Activated T-cell treated with anti-CD3 and anti-CD28 coated beads, Interleukin-2, amount 50 U/mL, for 72 hours (primary cell): ENCODE measurements at places on chromosomes 4 and X. TPM values are rescaled to one million over a fixed set of nuclear protein-coding genes. Genes with fewer than 3 reads are reported as not detected.

Gene PCYT1B
- total RNA-seq, result 0.07 TPM

DNA sequence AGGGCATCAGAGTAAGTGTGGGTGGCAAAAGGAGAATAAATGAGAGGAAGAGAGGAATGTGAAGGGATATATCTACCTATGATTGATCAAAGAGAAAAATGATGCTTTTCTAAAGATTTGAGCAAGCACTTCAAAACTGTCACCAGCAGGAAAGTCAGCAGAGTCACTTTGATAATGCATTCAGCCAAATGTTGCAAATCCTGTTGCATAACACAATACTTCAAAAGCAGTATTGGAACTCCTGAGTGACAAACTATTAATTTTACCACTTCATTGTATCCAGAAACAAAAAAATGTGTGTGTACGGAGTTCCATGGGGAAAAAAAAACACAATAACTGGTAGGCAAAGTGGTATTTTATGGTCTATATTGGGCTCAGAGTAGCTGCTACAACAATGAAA, 160.3 kb downstream of the EMCN start:
- H3K4me3 ChIP-seq, result no peak overlapping the region
- peaks cover 18% of the 10 kb centered on the region for H3K27me3 ChIP-seq
- no peak overlapping the region for H3K27ac ChIP-seq
- H3K36me3 ChIP-seq, result peaks cover 3% of the 10 kb centered on the region
- H3K4me1 ChIP-seq, result no peaks in the 10 kb centered on the region

Gene SPOCK3
- total RNA-seq, result not detected

DNA sequence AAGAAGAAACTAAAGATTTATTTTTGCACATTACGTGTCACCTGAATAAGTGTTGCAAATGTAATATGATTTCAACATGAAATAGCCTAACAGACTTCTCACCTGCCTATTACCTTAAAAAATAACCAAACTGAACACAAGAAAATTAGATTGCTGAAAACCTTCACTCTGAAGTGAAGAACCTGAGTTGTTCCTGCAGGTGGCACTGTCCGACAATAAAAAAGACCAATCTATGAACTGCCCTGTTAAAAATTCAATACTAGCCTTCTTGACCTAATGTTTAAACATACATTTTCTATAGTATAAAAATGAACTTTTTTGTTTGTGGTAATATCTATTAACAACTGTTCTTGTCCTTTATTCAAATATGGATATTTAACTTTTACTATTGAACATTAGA, 69.2 kb upstream of the PNPLA4 start:
- no peaks in the 10 kb centered on the region for H3K27me3 ChIP-seq
- DNase-seq, result peak; percentile 23
- H3K4me3 ChIP-seq, result no peak overlapping the region
- H3K4me1 ChIP-seq, result no peaks in the 10 kb centered on the region

GRCh38 chrX:137684591-137684990, 118.7 kb downstream of the ZIC3 start:
- H3K4me1 ChIP-seq, result no peaks in the 10 kb centered on the region
- no peak overlapping the region for H3K27ac ChIP-seq
- DNase-seq, result no peak
- H3K4me3 ChIP-seq, result no peak overlapping the region
- peaks cover 7% of the 10 kb centered on the region for H3K27me3 ChIP-seq
- no peaks in the 10 kb centered on the region for H3K36me3 ChIP-seq

Gene IL21
- 26.0 TPM for total RNA-seq

- peaks cover 8% of the 10 kb centered on the region for H3K4me1 ChIP-seq
- no peaks in the 10 kb centered on the region for H3K36me3 ChIP-seq
- H3K27me3 ChIP-seq, result no peaks in the 10 kb centered on the region
- DNase-seq, result no peak
- no peak overlapping the region for H3K4me3 ChIP-seq
- H3K27ac ChIP-seq, result no peak overlapping the region
Measured at GRCh38 chr4:47478804-47479203, 6.3 kb upstream of the ATP10D start.

Gene GNRHR
- total RNA-seq, result not detected

GRCh38 chrX:19064175-19064574, 58.1 kb downstream of the ADGRG2 start:
- no peaks in the 10 kb centered on the region for H3K27me3 ChIP-seq
- no peak for DNase-seq
- H3K4me3 ChIP-seq, result no peak overlapping the region
- no peak overlapping the region for H3K27ac ChIP-seq
- no peaks in the 10 kb centered on the region for H3K36me3 ChIP-seq

Gene HSFX2
- 0.39 TPM for total RNA-seq

Gene PCDH19
- not detected for total RNA-seq

Gene GATA1
- 0.35 TPM for total RNA-seq

Gene MEPE
- total RNA-seq, result not detected

Gene SPANXC
- not detected for total RNA-seq

DNA sequence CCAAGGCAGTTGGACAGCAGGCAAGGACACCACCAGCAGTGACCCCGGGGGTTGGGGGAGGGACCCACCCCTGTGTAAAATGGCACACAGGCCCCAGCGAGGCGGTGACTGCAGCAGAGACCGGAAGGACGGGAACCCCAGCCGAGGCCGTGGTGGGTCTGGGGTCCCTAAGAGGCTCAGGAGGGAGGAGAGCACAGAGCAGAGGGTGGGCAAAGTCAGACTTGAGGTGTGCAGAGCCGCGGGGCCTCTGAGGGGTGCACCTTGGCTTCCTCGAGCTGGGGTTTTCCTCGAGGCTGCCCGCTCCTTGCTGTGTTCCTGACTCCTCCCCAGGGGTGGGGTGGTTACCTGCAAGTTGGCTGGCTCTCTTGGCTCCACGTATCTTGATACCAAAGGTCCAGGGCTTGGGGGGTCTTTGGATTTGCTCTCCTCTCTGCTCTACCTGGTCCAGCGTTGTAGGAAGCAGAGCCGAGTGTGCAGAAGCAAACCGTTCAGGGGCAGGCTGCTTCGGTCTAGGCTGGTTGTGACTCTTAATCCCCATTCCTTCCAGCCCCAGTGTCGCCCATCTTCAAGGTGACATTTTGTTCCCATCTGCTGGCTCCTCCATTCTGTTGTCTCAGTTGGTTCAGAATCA, 37.9 kb upstream of the SORCS2 start:
- peaks cover 41% of the 10 kb centered on the region for H3K27me3 ChIP-seq
- no peak for DNase-seq
- no peaks in the 10 kb centered on the region for H3K36me3 ChIP-seq
- no peak overlapping the region for H3K27ac ChIP-seq
- no peaks in the 10 kb centered on the region for H3K4me1 ChIP-seq
- no peak overlapping the region for H3K4me3 ChIP-seq

GRCh38 chrX:56764153-56764974, 35.3 kb downstream of the NBDY start:
- peaks cover 53% of the 10 kb centered on the region for H3K4me1 ChIP-seq
- peak overlapping the region; percentile 98 for H3K27ac ChIP-seq
- no peaks in the 10 kb centered on the region for H3K36me3 ChIP-seq
- peak; percentile 82 for DNase-seq

Gene CDX4
- total RNA-seq, result not detected

Gene SEPTIN6
- 183 TPM for total RNA-seq

DNA sequence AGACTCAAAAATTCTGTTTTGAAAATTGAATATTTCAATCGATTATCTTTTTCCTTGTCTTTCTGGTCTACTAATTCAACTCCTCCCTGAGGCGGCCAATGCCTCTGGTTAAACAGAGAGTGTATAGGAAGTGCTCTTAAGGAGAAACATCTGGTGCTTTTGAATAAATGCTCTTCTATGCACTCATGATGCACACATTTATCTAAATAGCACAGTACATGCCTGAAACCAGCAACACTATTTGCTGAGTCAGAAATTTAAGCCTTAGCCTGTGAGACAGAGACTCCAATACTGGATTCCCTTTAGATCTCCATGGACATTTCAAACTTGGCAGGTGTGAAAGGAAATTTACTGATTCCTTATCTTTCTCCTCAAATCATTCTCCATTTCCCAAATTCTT, 118.6 kb downstream of the SLIT2 start:
- no peak overlapping the region for H3K4me3 ChIP-seq
- no peaks in the 10 kb centered on the region for H3K4me1 ChIP-seq
- H3K27ac ChIP-seq, result no peak overlapping the region
- no peaks in the 10 kb centered on the region for H3K36me3 ChIP-seq
- H3K27me3 ChIP-seq, result no peaks in the 10 kb centered on the region

DNA sequence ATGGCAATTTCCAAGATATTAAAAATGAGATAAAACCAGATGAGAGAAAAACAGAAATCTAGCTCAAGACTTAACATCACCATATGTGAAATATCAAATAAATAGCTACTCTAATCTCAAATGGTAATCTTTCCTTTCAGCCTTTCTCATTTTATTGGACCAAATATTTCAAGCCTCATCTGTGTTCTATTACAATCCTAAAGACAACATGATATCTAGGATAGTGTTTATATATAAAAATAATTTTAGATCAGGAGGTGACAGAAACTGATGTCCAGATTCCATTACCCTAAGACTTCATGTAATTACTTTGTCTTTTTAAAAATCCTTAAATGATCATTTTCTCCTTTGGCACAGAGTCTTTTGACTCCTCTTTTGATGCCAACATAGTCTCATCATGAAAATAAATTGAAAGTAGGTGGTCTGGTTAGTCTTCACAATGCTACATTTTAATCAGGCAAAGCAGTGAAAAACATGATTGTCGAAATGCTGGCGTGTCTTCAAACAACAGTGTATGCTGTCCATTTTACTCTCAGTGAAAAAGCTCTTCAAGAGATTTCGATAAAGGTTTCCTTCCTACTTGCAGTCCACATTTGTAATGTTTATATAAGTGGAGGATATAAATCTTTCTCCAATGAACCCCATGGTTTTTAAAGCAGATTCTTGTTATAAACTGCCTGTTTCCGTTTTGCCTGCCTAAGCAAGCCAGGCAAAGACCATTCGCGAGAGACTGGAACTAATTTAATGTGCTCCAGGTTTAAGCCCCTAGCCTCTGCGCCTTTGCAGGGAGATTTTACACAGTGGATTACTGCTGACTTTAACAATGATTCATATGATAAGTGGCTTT, 169.8 kb downstream of the SCFD2 start:
- H3K4me1 ChIP-seq, result no peaks in the 10 kb centered on the region
- H3K27me3 ChIP-seq, result no peaks in the 10 kb centered on the region
- no peaks in the 10 kb centered on the region for H3K36me3 ChIP-seq
- no peak overlapping the region for H3K27ac ChIP-seq
- DNase-seq, result no peak

Gene PRRG1
- total RNA-seq, result not detected

DNA sequence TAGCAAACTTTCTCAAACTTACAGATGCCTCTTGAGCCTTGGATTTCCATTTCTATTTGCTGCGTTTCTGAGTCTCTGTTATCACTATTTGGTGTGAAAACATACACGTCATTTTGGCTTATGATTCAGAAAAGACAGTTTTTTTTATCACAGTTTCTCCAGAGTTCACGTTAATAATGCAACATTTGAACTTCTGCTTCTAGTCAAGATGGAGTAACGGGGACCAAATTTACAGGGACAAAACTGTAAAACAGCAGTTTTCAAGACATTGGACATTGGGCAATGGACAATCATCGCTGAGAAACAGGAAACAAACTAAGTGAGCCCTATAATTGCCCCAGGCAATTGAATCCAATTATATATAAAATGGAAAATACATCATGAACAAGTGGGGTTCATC, 36.2 kb upstream of the TASL start:
- H3K27ac ChIP-seq, result no peak overlapping the region
- H3K4me1 ChIP-seq, result no peaks in the 10 kb centered on the region
- no peak overlapping the region for H3K4me3 ChIP-seq
- peaks cover 10% of the 10 kb centered on the region for H3K27me3 ChIP-seq
- H3K36me3 ChIP-seq, result no peaks in the 10 kb centered on the region
- DNase-seq, result no peak

Gene SOWAHB
- total RNA-seq, result not detected

DNA sequence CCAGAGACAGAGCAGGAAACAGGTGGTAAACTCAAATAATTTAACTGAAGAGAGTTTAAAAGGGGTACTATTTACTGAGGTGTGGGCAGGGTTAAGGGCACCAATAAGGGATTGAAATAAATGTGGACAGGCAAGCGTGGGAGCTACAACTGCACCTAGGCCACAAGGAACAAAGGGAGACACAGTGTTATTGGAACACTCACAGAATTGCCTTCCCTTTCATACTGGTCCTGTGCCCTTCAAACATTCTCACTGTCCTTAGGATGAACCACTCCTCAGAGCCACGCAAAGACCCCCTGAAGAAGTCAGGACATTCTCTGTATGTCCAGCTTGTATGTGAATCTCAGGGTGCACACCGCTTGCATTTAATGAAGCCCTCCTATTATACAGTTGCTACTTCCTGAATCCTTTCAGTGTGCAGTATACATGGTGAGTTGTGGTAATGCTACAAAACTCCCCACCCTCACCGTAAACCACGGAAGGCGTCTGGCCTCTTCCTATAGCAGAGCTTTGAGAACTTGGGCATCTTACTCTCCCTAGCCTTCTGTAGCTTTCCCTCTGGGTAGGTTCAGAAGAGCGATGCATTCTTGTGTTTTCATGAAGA, 9.6 kb upstream of the MRPL1 start:
- peaks cover 66% of the 10 kb centered on the region for H3K4me1 ChIP-seq
- peak overlapping the region; percentile 98 for H3K4me3 ChIP-seq
- peak overlapping the region; percentile 100 for H3K27ac ChIP-seq
- H3K36me3 ChIP-seq, result no peaks in the 10 kb centered on the region

DNA sequence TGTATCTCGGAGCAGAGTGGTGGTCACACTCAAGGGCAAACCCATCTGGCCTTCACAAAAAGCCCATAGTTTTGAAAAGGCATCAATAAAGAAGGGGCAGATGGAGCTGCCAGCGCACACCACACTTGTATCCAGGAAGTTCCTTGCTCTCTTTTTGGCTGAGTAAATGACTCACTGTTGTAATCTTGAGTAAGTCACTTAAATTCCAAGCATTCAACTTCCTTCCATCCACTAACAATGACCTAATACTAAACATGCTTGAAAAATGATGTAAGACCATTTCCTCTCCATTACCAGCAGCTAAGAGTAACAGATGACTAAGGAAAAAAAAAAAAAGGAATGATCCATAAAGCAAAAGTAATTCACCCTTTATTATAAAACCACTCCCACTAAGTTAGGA, 32.4 kb upstream of the MYOZ2 start:
- H3K27ac ChIP-seq, result no peak overlapping the region
- H3K36me3 ChIP-seq, result no peaks in the 10 kb centered on the region
- no peak overlapping the region for H3K4me3 ChIP-seq
- H3K27me3 ChIP-seq, result no peaks in the 10 kb centered on the region
- no peaks in the 10 kb centered on the region for H3K4me1 ChIP-seq

Gene RENBP
- total RNA-seq, result 11.6 TPM

DNA sequence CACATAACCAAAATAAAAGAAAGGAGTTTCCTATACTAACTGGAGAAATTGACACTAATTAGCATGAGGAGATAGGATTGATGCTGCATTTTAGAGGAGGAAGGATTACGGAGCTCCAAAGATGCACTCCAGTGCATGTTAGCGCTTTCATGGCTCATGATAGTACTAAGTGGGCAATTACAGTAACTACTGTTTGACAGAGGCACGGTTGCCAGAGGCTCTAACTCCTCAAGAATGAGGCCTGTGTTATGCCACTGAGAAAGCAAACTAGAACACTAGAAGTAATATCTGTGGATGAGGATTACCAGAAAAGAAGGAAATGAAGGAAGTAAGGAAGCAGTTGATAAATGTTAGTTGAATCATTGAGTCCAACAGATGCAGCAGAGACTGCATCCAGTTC, 19.6 kb upstream of the PDGFC start:
- peaks cover 4% of the 10 kb centered on the region for H3K36me3 ChIP-seq
- H3K4me3 ChIP-seq, result no peak overlapping the region
- H3K27me3 ChIP-seq, result no peaks in the 10 kb centered on the region
